ENCODE measurements at places on chromosomes 11 and 22.

GRCh38 chr11:86983021-86983488 is 27.9 kb upstream of the FZD4 start:
- DNase-seq: no peak

DNA sequence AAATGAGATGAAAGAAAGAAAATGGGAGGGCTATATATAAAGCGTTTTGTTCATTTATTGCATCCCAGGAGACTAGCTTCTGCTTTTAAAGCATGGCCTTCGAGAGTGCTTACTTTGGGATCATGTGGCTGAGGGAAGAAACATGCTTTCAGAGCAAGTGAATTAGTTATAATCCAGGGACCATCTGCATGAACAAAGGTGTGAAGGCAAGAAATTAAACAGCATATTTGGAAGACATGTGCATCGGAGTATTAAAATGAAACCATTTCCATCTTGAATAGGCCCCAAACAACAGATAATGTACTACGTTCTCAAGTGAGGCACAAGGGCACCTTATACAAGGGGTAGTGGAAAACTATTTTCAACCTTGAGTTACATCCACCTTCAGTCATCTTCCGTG is 51.4 kb downstream of the ZBTB44 start:
- no peak for DNase-seq

DNA sequence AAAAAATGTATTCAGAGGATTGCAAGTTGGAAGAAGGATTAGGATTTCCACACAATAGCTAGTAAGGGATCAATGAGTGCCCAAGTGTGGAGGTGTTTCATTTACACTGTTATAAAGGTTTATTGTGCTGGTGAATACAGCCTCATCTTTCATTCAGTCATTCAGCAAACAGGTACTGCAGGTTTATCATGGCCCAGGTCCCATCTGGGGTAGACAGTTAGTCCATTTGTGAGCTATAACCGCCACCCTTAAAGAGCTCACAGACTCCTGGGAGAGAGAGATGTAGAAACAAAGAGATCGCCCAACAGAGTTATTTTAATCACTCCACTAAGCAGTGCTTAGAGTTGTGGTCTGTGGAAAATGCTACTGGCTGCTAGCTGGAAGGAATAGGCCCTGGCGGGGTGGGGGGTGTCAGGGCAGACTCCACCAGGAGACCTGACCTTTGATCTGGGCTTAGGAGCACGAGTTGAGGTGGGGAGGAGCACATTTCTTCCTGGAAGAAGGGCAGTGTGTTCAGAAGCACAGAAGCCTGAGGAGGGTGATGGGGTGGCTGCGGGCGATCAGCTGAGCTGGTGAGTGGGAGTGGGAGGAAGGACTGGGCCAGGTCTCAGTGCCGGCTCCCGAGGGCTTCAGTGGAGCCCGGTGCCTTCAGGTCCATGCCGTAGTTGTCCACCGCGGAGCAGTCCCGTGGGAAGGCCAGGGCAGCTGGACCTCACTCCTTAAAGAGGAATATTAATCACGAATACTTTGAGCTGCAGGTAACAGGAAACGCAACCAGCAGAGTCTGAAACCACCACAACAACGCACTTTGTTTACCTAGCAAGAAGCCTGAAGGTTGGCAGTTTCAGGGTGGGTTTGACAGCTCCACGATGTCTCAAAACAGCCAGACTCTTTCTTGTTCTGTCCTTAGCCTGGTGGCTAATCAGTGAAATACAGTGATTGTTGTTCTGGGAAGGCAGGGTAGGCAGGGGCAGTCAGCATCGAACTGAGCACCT is 11.2 kb downstream of the TOM1 start:
- DNase-seq: no peak

- DNase-seq: no peak
Observed at GRCh38 chr11:4194889-4195288, 100.3 kb downstream of the RRM1 start.

- DNase-seq: no peak
Observed at GRCh38 chr11:105466582-105467228, 143.2 kb upstream of the GRIA4 start.

- peak; percentile 63 for DNase-seq
Observed at GRCh38 chr11:74019860-74020259, 11.0 kb upstream of the UCP3 start.

- no peak for DNase-seq
Observed at GRCh38 chr11:32307471-32307870, 127.9 kb downstream of the WT1 start.

GRCh38 chr11:67656278-67656922 is 5.9 kb upstream of the ACY3 start:
- DNase-seq: no peak
